ENCODE measurements at places on chromosomes 7 and 10. TPM values are rescaled to one million over a fixed set of nuclear protein-coding genes. Genes with fewer than 3 reads are reported as not detected.

- no peak for DNase-seq
Measured at GRCh38 chr7:22811746-22812280, 10.8 kb downstream of the TOMM7 start.

DNA sequence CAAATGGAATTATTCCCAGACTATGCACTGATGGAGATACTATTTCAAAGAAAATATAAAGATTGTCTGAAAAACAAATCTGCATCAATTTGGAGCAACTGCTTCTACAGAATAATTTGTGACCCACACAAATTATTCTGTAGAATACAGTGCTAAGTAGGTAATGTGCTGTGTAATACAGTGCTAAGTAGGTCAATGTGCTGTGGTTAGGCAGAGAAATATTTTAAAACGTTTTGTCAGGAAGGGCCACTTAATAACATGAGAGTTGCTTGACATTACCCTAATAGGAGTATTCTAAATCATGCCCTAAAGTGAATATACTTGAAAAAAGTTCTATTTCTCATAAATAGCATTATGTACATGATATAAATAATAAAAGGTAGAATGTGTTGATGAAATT lies 116.5 kb upstream of the KCND2 start:
- no peak for DNase-seq

The SPDYE6 gene
- not detected for total RNA-seq

- DNase-seq = no peak
Measured at GRCh38 chr10:75851580-75852345, 420.3 kb downstream of the LRMDA start.

DNA sequence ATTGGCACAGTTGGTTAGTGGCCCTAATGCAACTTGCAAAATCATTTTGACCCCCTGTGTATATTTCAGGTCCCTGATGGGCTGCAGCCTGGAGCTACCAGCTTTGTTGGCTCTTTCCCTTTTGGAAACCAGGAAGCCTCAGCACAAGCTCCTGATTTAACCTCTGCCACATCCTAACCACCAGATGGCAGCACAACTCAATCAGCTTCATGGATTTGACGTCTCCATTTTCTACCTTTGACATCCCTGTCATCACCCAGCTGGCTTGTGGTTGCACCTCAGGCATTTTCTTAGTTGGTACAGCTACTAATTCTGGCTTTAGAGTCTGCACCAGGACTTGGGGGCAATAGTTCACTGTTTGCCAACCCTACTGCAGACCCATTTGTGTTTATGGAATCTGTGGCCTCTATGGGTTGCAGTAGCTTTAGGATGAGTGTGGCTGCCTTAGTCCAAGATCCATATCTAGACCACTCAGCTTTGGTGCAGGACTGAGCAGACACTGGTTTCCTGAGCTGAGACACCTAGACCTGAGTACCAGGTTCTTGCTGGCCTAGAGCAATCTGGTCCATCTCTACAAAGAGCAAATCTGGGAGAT lies 456.2 kb downstream of the REEP3 start:
- DNase-seq = no peak

DNA sequence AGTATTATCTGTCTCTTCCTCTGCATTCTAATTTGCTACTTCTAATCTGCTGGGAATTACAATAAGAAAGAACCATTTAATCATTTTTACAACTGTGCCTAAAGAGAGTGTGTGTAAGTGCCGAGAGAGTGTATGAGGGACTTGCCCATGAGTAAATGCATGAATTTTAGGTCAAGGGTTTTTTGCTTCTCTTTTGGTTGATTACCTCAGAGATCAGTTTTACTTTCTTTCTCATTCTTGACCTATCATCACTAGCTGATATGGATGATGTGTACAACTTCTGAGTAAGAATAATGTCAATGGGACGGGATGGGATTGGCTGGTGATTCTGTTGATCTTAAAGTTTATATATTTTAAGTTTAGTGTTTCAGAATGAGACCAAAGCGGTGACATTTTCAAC lies 47.8 kb downstream of the IKZF1 start:
- DNase-seq = no peak

GRCh38 chr7:99120501-99120900 lies 23.4 kb downstream of the SMURF1 start:
- DNase-seq = no peak

DNA sequence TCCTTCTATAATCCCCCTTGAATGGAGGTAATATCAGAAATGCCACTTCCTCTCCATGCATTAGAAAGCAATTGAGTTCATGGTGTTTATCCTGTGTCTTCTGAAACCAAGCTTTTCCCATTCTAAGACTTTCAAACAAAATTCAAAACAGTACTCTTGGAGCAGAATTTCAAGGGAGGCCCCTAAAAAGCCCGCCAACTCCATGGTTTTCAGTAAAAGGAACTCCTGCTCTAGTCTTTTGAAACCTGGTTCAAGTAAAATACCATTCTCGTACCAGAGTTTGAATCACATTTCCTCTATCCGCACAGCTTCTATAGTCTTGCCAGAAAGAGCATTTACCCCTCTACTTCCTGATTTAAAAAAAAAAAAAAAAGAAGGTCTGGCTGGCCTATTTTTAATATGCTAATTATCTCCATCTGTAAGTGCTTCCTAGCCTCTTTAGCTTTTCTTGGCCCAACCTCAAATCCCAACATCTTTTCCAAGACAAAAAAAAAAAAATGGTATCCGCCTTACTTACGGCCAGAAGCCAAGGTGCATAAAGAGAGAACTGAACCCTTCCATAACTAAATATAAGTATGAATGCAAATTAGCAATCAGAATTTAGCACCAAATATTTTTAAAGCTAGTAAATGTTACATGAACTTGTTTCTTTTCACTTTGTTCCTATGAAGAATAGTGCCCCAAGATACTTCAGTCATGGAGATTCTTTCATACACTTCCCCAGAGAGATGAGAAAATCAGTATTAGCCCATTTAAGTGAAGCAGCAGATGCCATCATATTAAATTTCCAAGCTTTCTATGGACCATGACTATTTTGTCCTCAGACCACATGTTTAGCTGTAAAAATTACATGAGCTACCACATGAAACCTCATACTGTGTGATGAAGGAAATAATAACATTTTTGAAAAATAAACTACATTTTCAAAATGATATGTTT lies 199.9 kb upstream of the FAM3C start:
- no peak for DNase-seq
